ENCODE measurements at places on chromosomes 7 and 10.
A peak's percentile ranks its signal among the peaks of the same experiment; 100 is the strongest.

- DNase-seq, result peak; percentile 67
These were observed 84.9 kb upstream of the AGK start for GRCh38 chr7:141466151-141466904.

DNA sequence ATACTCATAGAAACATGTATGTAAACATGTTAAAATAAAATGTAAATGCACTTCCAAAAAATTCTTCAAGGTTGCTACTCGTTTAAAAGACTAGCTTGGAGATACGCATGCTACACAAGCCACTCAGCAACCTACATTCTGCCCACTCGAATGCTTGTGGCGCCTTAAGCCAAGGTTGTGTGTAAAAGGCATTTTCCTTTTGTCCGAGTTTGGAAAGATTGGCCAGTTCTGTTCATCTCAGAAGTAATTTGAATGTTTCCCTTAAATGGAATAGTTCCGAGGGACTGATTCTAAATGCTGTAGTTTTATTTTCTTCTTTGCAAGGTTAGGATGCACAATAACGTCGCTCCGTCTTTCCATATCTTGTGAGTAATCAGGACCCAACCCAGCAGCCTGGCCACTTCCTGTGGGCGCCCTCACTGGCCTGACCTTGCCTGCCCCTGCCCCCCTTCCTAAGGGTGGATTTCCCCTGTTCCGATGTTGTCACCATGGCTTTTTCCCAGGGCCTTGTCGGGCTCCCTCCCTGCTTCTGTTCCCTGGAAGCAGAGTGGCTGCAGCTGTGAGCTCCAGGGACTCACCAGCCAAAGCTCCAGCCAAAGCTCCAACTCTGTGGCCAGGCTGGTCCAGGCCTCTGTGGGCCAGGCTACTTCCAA lies 70.6 kb downstream of the PTPRE start:
- peak; percentile 89 for DNase-seq

DNA sequence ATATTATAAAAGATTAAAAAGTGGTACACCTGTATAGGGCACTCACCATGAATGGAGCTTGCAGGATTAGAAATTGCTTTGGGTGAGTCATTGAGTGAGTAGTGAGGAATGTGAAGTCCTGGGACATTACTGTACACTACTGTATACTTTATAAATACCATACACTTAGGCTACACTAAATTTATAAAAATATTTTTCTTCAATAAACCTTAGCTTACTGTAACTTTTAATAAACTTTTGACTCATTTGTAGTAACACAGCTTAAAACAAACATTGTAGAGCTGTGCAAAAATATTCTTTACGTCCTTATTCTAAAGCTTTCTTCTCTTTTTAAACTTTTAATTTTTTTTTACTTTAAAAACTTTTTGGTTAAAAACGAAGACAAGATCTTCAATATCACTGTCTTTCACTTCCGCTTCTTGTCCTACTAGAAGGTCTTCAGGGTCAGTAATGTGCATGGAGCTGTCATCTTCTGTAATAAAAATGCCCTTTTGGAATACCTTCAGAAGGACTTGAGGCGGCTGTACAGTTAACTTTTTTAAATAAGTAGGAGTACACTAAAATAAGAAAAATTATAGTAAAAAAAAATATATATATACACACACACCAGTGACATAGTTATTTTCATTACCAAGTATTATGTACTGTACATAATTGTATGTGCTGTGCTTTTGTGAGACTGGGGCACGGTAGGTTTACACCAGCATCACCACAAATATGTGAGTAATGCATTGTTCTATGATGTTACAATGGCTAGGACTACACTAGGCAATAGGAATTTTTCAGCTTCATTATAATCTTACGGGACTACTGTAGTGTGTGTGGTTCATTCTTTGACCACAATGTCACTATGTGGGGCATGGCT lies 3.5 kb downstream of the STK31 start:
- peak; percentile 97 for DNase-seq

GRCh38 chr7:108189733-108190388 lies 59.7 kb upstream of the LAMB4 start:
- no peak for DNase-seq

DNA sequence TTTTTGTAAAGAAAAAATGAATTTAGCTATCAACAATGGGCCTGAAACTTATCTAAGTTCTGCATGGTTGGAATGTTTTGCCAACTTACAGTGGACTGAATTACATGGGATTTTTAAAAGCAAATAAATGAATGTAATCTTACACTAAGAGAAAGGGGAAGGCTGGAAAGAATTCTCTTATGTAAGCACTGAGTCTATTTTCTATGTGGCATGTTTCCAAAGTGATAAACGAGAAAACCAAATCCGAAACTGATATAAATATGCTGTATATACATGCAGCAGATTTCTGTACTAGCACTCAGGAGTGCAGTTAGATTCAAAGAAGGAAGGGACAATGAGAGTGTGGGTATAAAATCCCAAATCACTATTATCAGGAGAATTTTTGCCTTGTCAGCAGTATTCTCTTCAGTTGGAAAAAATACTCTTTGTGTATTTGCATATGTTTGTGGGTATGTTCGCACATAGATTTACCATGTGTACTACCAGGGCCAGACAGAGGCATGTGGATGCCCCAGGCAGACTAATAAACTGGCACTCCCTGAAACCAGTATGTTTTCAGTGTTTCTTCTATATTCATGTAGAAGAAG lies 334.3 kb upstream of the SEMA3D start:
- DNase-seq, result no peak
